Right kidney (tissue), 9 donors: ENCODE measurements at places on chromosomes 3 and 15.

- DNase-seq: no peak
Observed at GRCh38 chr3:156416846-156417558, 137.9 kb downstream of the SSR3 start.

GRCh38 chr3:169158379-169158778, 505.1 kb downstream of the MECOM start:
- DNase-seq: no peak

GRCh38 chr3:22371607-22372291, 620.7 kb upstream of the ZNF385D start:
- no peak for DNase-seq

- no peak for DNase-seq
Observed at GRCh38 chr3:45969953-45970352, 25.7 kb downstream of the FYCO1 start.
